ENCODE measurements at places on chromosomes 13 and 19.
A peak's percentile ranks its signal among the peaks of the same experiment; 100 is the strongest.

- no peak for DNase-seq
Observed at GRCh38 chr19:46254776-46255175, 25.2 kb downstream of the IGFL1 start.

DNA sequence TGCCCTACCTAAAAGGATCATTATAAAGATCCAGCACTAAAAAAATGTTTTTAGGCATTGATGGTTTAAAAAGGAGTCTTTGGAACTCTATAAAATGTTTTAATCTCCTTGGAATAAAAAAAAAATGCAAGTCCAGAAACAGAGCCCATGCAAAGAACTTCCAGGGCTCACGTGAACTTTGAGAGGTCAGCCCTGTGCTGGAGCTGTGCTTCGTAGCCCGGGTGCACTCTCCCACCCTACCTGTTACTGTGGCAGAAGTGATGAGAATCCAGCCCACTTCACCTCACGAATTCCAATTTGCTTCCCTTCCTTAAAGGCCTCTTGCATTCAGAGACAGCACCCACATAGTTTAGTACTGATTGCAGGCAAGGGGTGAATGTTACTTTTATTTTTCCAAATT lies 267.7 kb downstream of the SHISA2 start:
- no peak for DNase-seq

- DNase-seq: peak; percentile 27
Observed at GRCh38 chr13:113855012-113855921, 8.6 kb downstream of the GAS6 start.

DNA sequence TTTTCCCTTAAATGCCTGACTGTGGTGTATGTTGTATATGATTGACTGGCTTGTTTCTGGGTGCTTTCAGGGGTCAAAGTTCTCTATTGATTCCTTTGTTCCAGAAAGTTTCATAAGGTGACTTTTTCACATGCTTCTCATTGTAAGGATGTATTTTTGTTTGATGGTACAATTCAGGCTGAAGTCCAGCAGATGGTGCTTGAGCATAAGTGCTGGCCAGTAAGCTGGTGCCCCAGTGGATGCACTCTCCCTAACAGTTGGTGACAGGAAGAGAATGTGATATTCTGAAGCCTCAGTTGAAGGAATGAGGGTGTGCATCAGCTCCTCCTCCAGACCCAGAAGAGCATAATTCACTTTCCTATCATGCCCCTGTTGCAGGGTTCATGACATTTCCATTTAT lies 1941.6 kb upstream of the PRR20A start:
- DNase-seq: no peak

DNA sequence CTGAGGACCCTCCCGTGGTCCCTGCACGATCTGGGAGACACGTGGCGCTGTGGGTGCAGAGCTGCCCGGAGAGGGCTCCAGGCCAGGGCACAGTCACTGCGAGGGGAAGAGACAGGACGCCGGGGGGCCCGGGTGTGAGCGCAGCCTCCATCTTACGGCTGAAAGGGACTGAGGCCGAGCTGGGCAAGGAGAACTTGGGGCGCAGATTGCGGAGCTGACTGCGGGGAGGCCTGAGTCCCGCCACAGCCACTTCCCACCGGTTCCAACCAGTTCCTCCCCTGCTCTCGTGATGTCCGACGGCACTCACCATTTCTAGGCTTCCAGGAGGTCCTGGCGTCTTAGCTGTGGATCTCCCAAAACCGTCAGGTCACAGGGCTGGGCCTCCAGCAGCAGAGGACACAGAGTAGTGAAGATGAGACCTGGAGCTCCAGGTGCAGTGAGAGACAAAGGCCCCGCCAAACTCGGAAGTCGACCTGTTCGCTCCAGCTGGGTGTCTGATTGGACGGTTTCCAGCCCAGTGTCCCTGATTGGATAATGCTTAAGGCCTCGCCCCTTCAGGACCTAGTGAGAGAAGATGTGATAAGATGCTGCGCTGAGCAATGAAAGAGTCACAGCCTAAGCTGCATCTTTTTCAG lies 4.8 kb upstream of the ZNF253 start:
- no peak for DNase-seq

DNA sequence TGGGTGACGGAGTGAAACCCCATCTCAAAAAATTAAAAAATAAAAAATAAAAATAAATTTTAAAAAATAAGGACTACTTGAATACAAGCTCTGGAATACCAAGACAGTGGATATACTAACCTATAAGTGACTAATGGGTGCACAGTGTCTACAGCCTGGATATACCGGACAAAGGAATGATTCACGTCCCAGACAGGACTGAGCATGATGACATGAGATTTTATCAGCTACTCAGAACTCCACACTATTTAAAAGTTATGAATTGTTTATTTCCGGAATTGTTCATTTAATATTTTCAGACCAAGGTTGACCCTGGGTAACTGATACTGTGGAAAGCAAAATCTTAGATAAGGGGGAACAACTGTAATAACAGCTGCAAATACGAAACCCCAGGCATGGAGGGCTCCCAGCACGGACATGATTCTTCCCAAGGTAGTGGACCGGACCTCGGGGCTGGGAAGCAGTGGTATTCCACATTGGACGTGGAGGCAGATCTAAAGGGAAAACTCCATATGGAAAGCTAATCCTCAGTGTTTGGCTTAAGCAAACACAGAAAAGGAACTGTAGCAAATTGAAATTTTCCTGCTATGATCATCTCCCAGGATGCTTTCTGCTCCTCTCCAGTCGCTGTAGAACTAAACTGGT lies 102.6 kb upstream of the TSHZ3 start:
- no peak for DNase-seq

GRCh38 chr19:53157626-53158025 lies 1.2 kb downstream of the ZNF347 start:
- DNase-seq: peak; percentile 28

DNA sequence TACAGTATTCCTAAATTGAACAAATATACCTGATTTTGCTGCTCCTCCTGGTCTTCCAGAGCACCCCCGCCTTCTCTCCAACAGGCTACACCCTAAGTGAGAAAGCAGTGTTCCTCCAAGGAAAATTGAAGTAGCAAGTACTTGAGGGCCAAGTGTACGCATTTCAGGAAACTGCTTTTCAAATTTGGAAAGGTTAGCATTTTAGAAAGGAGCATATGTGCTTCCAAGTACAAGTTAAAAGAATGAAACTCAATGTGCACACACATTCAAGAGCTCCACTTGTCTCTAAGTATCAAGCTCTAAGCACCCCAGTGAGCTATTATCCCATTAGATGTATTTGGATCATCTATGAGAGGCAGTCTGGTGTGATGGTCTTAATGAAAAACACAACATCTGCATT lies 25.8 kb downstream of the LHFPL6 start:
- DNase-seq: no peak

All from left hindlimb (tissue), 1 donor.